Body of pancreas (tissue), 4 donors: ENCODE measurements at places on chromosomes 6 and 20. TPM values are rescaled to one million over a fixed set of nuclear protein-coding genes. Genes with fewer than 3 reads are reported as not detected.

GRCh38 chr6:49540614-49541013 lies 9.9 kb upstream of the C6orf141 start:
- DNase-seq: no peak

DNA sequence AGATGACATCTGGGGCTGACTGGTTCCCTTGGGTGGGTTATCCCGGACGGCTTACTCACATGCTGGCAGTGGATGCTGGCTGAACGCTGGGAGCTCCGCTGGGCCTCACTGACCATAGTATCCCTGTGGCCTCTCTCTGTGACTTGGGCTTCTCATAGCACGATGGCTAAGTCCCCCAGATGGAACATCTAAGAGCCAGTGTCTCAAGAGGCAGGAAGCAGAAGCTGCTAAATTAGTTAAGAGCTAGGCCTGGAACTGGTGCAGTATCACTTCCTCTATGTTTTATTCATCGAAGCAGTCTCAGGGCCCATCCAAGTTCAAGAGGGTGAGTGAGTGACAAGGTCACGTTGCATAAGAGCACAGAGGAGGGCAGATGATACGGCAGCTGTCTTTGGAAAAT lies 116.5 kb upstream of the LAMP5 start:
- DNase-seq: no peak

- no peak for DNase-seq
These were observed 121.9 kb upstream of the BTN3A2 start for GRCh38 chr6:26243132-26243531.

DNA sequence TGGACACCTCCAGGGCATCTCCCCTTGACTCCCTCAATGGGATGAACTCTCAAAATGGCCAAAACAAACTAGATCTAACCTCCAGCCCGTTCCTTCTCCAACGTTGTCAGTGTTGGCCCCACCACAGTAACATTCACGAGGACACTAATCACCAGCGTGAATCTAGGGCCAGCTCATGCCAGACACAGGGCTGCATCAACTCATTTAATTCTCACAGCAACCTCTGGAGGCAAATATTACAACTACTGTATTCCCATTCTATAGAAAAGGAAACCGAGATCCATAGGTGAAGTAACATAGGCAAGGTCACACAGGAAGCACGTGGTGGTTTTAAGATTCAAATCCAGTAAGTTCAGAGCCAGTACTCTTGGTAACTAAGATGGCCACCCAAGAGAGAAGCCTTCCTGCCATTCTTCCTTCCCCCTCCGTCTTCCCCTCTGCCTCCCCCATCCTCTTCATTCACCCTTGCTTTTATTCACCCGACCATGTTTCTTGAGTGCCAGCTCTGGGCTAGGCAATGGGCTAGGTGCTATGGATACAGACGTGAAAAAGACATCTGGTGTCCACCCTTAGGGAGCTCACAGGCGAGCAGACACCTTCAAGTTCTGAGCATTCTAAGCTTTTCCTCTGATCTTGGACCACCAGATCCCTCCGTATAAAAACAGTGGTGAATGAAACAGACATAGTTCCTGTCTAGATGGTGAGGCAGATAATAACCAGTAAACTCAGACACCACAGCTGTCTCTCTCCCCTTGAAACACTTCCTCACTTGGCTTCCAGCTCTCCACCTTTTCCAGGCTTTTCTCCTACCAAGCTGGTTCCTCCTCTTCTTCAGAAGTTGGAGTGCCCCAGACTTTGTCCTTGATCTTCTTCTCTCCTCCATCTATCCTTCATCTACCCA lies 9.6 kb downstream of the CCM2L start:
- no peak for DNase-seq

- DNase-seq: no peak
These were observed 979.8 kb upstream of the GJE1 start for GRCh38 chr6:141152951-141153350.

DNA sequence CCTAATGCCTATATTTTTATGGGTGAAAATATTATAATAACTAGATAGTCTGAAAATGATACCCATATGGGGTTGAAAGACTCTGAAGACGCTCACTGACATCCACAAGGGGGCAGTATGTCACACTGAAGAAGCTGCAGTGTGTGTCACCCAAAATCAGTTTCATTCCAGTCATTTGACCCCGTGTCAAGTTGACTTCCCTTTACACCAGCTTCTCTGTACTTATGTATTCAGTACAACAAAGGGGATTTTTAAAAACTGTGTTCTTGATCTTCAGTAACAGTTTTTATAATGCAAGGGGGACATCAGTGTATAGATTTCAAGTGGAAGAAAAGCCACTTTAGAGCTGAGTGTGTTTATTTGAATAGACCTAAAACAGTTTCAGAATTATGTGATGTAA lies 19.3 kb downstream of the FAXC start:
- DNase-seq: peak; percentile 51

DNA sequence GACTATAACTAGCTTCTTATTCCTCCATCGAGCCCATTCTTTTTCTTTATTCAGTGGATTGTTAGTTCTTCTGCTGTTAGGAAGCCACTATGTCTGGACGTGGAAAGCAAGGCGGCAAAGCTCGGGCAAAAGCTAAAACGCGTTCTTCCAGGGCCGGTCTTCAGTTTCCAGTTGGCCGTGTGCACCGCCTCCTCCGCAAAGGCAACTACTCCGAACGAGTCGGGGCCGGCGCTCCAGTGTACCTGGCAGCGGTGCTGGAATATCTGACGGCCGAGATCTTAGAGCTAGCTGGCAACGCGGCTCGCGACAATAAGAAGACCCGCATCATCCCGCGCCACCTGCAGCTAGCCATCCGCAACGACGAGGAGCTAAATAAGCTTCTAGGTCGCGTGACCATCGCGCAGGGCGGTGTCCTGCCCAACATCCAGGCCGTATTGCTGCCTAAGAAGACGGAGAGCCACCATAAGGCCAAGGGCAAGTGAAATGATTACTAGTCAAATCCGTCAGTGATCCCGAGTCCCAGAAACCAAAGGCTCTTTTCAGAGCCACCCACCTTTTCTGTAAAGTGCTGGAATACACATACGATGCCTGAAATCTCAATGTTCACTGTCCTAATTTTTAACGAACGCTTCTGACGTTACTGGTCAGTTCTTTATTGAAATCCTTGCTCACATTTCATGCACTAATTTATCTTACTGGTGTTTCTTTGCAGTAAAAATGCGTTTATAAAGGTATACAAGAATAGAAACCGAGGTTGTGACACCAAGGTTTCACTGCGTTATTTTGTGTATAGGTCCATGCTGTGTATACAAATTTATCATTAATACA lies 129.9 kb downstream of the HFE start:
- DNase-seq: peak; percentile 74

The BTNL2 gene
- total RNA-seq: not detected

The RAET1E gene
- total RNA-seq: not detected
